AML-193 (cell line): ENCODE measurements at places on chromosomes 7 and 10.

- no peak for DNase-seq
These were observed 222.8 kb downstream of the RELN start for GRCh38 chr7:103766660-103767059.

GRCh38 chr10:77606751-77607150, 30.9 kb downstream of the KCNMA1 start:
- DNase-seq, result no peak

GRCh38 chr7:101099969-101100781, 14.9 kb downstream of the TRIM56 start:
- DNase-seq, result peak; percentile 87

DNA sequence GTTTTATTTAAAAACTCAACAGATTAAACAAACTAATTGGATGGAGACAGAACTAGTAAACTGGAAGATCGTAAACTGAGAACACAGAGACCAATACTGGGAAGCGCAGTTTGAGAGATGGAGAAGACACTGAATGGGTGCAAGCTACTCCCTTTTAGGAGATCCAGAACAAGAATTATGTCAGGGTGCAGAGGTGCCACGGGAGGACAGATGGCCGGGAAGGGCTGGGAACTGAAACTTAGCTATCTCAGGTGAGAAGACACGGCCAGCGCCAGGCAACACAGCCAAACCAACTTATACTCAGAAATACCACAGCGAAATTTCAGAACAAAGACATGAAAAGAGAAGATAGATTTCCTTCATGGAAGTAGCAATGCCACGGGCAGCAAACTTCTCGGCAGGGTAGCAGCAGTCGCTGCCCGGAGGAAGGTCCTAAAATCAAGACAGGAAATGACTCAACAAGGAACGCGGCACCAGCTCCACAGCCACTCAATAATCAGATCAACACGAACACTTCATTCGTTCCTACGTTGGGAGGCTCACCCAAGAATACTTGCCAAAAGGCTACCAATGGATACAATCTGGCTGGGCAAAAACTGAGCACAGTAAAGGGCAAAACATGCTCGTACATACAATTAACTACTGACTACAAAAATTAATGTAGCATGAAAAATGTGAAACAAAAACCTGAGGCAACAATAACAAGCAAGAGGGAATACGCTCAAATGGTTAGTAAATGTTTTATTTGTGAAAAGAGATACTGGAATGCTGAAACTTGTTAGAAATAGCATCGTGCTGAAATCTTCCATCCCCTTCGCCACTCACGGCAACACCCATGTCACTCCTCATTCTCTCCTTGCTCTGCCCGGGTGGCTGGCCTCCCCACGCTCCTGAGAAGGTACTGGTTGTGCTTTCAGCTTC, 2.2 kb upstream of the LRRC27 start:
- peak; percentile 44 for DNase-seq
